Forelimb muscle (tissue), 1 donor: ENCODE measurements at places on chromosomes 11 and 22.

DNA sequence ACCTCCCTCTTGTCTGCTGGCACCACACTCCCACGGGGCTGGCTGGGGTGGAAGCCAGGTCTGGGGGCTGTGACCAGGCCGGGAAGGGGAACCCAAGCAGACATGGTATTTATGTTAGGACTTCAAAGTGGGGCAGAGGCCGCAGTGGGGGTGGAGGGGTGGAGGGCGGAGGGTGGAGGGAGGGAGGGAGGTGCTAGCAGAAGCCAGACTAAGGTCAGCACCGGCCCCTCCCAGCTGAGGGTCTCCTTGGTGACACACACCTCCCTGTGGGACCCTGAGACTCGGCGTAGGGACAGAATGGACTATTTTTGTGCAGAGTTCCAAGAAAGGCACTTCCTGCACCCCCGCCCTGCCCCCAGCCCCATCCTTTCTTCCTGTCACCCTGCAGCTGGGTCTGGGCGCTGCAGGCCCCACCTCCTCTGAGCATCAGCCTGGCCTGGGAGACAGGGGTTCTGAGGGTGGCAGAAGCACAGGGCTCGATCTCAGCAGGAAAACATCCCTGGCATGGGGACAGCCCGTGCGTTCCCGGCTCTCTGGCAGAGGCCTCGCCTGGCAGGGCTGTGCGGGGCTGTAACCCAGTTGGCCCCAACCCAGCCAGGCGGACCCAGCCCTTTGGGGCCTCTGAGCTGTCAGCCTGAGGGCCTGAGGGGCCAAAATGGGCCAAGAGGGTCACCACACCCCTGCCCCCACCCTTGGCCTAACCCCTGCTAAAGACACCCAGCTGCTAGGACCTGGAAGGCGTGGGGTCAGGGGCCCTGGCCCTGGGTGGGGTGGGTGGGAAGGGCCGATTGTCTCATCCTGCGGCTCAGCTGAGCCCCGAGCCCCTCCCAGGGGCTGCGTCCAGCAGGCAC is 9.6 kb upstream of the CD248 start:
- DNase-seq: no peak

DNA sequence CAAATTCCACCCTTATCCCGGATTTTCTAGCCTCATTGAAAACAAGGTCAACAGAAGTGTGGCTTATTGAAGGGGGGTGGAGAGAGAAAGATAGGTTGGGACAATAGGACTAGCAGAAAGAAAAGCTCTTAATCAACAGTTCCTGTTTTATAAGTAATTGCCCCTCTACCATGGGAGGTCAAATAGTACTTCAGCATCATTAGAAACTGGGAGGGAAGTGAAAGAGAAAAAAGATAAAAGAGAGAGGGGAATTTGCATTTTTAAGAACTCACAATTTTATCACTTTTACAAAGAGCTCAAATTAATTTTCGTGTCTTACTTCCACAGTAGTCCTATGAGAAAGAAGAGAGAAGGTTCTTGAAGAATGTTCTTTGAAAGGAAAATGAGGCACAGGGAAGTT is 89.2 kb downstream of the AMOTL1 start:
- no peak for DNase-seq

GRCh38 chr11:99464985-99465384 is 444.2 kb downstream of the CNTN5 start:
- no peak for DNase-seq

- no peak for DNase-seq
Measured at GRCh38 chr11:128859563-128860441, 7.3 kb downstream of the KCNJ1 start.

GRCh38 chr11:130181295-130182272 is 22.0 kb downstream of the ST14 start:
- DNase-seq: no peak

- no peak for DNase-seq
Measured at GRCh38 chr11:33256031-33256812, 959 bp upstream of the HIPK3 start.

- no peak for DNase-seq
Measured at GRCh38 chr11:92204731-92205130, 19.9 kb upstream of the FAT3 start.

DNA sequence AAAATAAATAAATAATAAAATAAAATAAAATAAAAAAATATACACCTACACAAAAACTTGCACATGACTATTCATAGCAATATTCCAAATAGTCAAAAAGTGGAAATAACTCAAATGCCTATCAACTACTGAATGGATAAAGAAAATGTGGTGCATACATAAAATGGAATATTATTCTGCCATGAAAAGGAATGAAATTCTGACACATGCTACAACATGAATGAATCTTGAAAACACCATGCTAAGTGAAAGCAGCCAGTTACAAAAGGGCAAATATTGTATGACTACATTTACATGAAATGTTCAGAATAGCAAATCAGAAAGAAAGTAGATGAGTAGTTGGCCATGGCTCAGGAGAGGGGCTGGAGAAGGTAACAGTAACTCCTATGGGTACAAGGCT is 46.3 kb downstream of the MICAL3 start:
- DNase-seq: no peak

DNA sequence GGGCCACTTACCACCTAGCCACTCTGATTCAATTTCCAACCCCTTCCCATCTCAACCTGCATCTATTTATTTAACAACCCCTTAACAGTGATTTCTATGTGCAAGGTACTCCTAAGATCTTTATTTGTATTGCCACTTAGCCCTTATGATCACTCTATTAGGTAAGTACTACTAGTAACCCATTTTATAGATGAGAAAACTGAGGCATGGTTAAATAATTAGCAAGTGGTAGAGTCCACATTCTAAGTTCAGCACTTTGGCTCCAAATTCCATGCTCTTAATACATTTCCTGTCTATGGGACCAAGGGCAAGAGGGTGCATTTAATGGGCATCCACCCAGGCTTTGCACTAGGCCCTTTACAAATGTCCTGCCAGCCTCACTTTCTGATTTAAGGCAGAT is 38.1 kb upstream of the CSNK2A3 start:
- no peak for DNase-seq

- DNase-seq: no peak
Measured at GRCh38 chr22:48921411-48921903, 906.2 kb downstream of the BRD1 start.

DNA sequence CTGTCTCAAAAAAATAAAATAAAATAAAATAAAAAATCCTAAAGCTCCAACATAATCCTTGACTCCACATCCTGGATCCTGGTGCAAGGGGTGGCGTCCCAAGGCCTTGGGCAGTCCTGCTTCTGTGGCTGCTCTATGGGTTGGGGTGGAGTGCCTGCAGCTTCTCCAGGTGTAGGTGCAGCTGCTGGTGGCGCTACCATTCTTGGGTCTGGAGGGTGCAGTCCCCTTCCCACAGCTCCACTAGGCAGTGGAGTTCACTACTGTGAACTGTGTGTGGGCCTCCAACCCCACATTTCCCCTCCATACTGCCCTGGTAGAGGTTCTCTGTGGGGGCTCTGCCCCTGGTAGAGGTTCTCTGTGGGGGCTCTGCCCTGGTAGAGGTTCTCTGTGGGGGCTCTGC is 6.9 kb upstream of the TBC1D22A start:
- DNase-seq: no peak
